ENCODE measurements at places on chromosomes 5 and 9.

DNA sequence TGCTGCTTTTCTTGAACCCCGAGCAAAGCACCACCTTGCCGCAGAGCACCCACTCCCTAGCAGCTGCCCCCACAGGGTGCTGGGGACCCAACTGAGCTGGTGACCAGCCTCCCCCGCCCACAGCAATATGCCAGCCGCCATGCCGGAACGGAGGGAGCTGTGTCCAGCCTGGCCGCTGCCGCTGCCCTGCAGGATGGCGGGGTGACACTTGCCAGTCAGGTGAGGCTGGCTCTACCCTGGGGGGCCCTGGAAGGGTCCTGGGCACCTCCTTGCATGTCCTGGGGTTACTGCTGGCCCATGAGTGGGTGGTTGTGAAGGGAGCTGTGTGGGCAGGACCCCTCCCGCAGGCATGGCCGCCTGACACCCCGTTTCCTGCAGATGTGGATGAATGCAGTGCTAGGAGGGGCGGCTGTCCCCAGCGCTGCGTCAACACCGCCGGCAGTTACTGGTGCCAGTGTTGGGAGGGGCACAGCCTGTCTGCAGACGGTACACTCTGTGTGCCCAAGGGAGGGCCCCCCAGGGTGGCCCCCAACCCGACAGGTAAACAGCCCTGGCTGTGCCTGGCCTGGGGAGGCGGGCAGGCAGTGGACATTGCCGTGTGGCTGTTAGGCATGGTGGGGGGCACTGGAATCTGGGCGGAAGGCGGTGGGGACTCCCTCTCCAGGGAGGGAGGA lies 7.2 kb downstream of the EGFL7 start:
- no peak for DNase-seq

- no peak for DNase-seq
These were observed 22.2 kb upstream of the IER5L start for GRCh38 chr9:129200255-129200654.

GRCh38 chr5:81134066-81134465 lies 99.1 kb upstream of the CKMT2 start:
- DNase-seq = no peak

DNA sequence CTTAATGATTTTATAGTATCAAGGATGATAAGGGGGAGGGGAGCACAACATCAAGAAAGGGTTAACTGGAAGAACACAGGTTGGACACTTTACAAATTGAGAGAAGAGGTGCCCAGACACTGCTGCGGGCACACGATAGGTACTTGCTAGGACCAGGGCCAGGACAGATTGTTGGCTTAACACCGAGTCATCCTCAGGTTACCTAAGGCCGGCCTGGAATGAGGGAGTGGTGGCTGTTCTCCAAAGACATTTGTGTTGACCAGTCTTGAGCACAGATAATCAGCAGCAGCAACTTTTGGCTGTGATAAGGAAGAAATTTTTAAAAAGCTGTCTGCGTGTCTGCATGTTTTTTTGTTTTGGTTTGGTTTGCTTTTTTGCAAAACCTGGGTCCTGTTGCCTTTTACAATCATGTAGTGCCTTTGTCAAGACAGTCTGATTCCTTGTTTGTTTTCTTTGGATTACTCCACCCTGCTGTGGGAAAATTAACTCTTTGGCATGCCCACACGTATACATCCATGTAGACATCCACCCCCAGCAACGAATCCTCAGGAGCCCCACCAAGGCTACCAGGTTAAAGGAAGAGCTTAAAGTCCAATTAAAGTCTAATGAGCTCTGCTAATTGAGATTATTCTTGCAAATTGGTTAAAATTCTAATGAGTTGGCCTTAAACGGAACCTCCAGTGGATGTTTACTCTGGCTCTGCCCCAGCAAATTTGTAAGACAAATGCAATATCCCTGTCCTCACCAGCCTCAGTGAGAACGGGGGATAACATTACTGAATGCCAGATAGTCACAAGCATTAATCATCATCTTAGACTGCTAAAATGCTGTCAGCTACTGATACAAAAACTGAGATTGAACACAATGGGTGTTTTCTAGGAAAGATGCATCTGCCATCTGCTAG lies 382.3 kb downstream of the ACTL7B start:
- DNase-seq = no peak

GRCh38 chr5:106601620-106602019 lies 1069.1 kb downstream of the EFNA5 start:
- DNase-seq = no peak

- no peak for DNase-seq
These were observed 218.9 kb downstream of the DIRAS2 start for GRCh38 chr9:90423661-90424193.

- no peak for DNase-seq
These were observed 61.5 kb upstream of the NUDT12 start for GRCh38 chr5:103624035-103624480.

DNA sequence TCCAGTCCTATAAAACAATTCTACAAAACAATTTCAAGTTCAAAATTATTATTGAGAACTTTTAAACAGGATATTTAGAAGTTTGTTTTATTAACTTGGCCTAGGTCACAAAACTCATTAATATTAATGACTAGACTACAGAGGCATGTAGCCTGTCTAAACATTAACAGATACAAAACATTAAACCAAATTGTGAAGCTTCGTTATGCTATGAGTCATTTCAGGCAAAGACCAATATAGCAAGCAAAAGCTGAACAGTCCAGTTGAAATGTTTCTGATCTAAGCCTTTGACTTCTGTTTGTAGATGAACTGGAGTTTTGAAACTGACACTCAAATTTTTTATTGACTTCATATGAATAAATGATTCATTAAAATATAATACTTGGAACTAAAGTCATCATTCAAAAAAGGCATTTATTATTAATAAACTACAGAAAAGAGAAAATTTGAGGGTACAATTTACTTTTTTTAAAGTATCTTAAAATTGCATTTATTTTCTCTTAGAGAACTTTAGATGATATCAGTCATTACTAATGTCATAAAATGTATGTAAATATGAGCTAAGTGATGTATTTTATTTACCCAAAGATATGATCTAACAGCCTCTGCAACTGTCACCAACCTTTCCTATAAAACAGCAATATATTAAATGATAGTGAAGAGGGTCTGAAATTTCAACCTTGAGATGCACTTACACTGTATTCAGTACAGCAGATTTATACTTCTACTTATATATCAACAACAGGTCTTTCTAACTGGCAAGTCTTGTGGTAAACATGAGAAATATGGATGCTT lies 188.8 kb downstream of the COMMD10 start:
- no peak for DNase-seq

GRCh38 chr9:72352911-72353388 lies 12.1 kb downstream of the ZFAND5 start:
- no peak for DNase-seq

DNA sequence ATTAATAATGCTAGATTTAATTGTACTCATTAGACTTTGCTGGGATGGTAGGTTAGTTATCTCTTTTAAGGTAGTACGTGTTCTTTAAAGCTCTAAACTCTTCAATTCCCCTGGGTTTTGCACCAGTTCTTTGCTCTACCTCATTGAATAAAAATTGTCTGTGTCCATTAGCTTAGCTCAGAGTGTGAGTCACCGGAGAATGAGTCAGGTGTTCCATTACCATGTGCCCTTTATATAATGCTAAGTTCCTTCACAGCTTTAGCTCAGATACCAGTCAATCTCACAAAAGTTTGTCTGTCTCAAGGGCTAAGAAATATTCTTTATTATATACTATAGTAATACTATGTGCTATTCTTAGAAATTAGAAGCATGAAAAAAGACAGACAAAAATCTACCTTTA lies 339.4 kb downstream of the PRELID2 start:
- DNase-seq = no peak

GRCh38 chr9:126454215-126454614 lies 127.6 kb downstream of the MVB12B start:
- DNase-seq = no peak

GRCh38 chr9:82036086-82036485 lies 47.5 kb downstream of the SPATA31D1 start:
- no peak for DNase-seq

GRCh38 chr9:84620338-84620737 lies 49.2 kb upstream of the NTRK2 start:
- DNase-seq = no peak

GRCh38 chr5:133203317-133204305 lies 151.8 kb downstream of the HSPA4 start:
- DNase-seq = peak; percentile 46

DNA sequence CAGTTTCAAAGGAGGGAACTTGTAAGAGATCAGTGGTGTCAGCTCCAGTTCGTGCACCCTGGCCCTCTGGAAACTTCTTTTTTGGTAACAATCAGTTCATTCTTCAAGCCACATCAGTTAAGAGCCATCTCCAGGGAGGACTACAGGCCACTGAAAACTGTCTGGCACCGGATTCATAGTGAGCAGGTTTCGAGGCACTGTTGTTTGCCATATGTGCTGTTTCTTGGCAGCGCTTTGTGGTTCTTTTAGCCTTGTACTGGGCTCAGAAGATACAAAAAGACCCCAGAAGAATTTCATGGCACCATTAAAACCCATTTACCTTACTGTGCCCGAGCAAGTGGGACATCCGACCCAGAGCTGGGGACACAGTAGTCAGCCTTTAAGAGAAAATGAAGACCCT lies 68.5 kb downstream of the OTULIN start:
- DNase-seq = no peak

- no peak for DNase-seq
These were observed 208.6 kb upstream of the PAPPA start for GRCh38 chr9:115945009-115945431.

DNA sequence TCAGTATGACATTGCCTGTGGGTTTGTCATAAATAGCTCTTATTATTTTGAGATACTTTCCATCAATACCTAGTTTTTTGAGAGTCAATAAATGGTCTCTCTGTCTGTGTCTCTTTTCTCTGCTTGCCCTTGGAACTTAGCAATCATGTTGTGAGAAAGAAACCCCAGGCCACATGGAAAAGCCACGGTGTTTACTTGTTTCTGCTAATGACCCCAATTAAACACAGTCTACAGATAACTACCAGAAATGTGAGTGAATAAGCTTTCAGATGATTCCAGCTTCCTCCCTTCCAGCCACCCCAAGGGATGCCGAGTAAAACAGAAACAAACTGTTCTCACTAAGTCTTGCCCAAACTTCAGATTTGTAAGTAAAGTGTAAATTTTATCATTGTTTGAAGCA lies 584.9 kb downstream of the MAT2B start:
- DNase-seq = no peak

DNA sequence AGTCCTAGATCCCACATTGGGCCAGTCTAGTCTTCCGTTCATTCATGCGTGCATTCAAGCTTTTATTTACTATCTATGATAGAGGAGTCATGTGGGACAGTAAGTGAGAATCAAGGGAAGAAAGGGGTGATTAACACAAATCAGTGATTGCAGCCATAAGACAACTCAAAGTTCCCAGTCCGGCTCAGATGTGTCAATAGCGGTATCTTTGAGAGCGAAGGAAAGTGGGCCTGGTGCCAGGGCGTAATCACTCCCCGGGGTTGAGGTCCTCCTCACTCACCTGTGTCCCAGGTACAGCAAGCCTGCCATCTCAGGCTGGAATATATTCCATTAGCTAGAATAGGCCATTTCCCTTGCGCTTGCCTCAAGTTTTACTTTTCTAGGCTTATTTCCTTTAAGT lies 196.3 kb downstream of the ATP10B start:
- DNase-seq = no peak

DNA sequence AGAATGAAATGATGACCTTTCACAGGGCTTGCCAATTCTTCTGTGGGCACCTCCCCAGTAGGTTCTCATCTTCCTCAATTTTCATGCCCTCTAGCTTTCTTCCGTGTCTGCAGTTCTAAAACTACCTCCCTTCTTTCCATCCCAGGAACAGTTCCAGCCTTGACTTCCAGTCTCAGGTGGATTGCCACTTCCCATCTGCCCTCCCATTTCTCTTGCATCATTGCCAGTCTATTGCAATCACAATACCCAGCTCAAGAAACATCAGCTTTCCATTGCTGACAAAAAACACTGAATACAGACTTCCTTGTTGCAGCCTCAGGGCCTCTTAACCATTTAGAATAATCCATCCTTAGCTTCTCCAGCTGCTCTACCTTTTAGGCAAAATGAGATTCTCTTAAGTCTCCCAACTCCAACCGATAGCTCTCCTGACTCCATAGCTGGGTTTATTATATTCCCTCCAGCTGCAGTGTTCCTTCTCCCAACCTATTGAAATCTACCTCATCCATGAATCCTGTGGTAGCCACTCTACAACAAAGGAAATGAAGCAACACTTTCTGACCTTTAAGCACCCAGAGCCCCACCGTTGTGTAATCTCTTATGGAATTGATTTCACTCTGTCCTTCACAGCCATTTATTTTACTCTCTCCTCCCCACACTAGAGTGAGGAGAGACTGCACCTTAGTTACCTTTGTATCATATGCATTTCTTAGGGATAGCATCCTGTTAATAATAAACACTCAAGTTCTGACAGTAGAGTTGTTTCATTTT lies 75.6 kb upstream of the PCA3 start:
- no peak for DNase-seq

DNA sequence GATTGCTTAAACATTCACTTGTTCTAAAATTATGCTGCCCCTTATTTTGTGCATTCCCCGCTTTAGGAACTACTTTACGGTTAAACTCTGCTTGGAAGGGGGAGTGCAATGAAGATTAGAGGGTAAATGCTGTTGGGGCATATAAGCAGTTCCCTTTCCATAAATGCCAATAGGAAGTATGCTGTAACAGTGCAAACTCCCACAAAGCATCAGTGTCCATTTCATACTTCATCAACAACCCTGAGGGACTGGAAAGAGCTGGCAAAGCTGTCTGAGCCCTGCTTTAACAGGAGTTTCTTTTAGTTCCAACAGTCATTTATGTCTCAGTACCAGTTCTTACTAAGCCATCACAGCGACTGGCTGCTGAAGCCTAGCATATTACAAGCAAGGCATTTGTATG lies 1.8 kb downstream of the ACTL7A start:
- DNase-seq = no peak

DNA sequence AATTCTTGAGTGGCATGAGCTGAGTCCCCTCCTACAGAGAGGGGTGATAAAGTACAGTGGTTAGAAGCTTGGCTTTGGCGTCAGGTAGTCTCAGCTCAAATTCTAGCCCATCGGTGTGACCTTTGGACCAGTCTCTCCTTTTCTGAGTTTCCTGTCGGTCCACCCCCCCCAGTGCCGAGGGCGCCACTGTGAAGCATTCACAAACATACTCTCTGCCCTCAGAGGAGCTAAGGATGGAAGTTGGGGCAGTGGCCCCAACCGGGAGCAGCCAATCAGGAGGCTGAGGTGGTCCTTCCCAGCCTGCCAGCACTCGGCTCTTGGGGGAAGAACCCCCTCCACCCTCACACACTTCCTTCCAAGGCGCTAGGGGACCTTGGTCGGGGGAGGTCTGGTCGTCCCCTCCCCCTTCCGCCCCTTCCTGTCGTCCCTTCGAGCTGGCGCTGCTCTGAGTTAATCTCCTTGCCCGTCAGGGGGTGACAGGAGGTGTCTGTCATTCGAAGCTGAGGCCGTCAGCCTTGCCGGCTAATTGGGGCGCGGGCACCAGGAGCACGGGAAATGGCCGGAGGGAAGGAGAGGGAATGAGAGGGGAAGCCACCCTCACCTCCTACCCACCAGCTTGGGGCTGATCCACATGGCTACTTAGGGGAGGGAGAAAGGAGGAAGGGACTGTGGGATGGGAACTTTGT lies 53.0 kb downstream of the CXXC5 start:
- DNase-seq = no peak

DNA sequence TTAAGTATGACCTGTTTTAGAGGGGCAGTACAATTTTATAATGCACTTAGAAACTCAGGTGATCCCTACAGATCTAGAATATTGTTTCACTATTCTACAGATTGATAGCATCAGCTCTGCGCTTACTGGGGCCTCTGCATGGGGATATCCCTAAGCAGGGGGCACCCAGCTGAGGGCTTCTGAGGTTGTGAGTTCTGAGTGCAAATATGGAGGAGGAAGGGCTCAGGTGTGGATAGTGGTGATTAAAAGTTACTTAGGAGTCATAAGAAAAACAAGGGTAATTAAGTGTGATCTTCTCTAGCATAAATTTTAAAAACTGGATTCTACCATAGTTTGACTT lies 274.4 kb downstream of the EFNA5 start:
- no peak for DNase-seq
